B cell (primary cell): ENCODE measurements at places on chromosomes 11 and 22.
A peak's percentile ranks its signal among the peaks of the same experiment; 100 is the strongest.

DNA sequence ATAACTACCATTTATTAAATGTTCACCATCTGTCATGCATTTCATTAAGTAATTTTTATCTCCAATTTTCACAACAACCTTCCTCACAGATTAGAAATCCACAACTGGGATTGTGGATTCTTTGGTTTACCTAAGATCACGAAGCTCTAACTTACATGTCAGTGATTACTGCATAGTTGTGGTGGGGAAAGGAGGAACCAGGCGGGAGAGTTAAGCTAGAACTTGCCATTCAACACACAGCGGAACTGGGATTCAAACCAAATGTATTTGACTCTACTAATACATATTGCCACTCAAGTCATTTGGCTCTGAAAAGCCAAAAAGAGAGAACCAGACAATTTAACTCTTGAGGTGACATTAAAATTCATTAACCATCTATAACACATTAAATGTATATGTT lies 10.4 kb upstream of the LAYN start:
- H3K27me3 ChIP-seq = no peaks in the 10 kb centered on the region
- H3K27ac ChIP-seq = no peak overlapping the region
- DNase-seq = no peak
- H3K4me1 ChIP-seq = no peaks in the 10 kb centered on the region
- H3K4me3 ChIP-seq = no peak overlapping the region

DNA sequence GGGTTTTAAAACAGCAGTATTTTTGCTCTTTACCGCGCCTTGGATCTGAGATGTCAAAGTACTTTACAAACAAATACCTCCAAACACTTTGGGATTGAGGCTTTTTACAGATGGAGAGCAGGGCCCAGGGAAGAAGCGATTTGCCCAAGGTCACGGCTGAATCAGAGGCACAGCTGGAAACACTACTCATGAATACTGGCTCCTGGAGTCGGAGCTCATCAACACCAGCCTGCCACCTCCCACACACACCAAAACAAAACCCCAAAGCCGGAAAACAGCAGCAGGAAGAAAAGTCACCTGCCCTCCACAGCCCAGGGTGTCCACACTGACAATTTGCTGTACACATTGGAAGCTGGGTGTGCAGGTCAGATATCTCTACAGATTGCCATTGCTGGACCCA lies 339.4 kb downstream of the CADM1 start:
- no peak overlapping the region for H3K27ac ChIP-seq
- no peak overlapping the region for H3K4me3 ChIP-seq
- DNase-seq = no peak
- no peaks in the 10 kb centered on the region for H3K36me3 ChIP-seq
- no peaks in the 10 kb centered on the region for H3K4me1 ChIP-seq

- peaks cover 50% of the 10 kb centered on the region for H3K4me1 ChIP-seq
- H3K4me3 ChIP-seq = no peak overlapping the region
- H3K36me3 ChIP-seq = peaks cover 73% of the 10 kb centered on the region
- no peak for DNase-seq
Measured at GRCh38 chr11:83175815-83176214, 17.7 kb upstream of the ANKRD42 start.

DNA sequence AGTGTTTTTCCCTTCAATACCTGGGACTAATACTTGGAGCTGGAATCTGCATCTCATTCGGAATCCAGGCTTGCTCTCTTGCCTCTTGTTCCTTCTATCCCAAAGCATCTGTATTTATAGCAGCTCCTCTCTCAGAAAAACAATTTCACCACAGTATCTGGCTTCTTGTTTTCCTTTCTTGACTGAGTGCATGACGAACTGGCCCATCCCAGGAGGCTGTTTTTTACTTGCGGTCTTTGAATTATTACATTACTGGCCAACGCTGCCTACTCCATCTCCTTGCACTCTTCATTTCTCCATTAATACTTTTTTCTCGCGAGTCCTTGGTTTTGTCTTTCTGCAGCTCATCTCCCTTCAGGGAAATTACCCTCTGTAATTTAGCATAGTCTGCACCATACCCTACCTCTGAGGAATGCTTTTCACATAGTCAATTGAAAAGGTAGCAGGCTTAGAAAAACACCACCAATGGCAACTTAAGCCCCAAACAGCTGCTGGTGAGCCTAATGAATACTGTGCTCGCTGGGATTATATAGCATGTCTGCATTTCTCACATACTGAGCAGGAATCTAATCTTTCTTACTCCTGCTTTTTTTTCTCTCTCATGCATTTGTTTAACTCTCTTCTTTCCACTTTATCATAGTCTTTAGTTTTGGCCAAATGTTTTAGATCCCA lies 277.4 kb upstream of the SESN3 start:
- H3K27me3 ChIP-seq = no peaks in the 10 kb centered on the region
- DNase-seq = no peak
- H3K27ac ChIP-seq = no peak overlapping the region
- no peak overlapping the region for H3K4me3 ChIP-seq
- H3K36me3 ChIP-seq = no peaks in the 10 kb centered on the region

DNA sequence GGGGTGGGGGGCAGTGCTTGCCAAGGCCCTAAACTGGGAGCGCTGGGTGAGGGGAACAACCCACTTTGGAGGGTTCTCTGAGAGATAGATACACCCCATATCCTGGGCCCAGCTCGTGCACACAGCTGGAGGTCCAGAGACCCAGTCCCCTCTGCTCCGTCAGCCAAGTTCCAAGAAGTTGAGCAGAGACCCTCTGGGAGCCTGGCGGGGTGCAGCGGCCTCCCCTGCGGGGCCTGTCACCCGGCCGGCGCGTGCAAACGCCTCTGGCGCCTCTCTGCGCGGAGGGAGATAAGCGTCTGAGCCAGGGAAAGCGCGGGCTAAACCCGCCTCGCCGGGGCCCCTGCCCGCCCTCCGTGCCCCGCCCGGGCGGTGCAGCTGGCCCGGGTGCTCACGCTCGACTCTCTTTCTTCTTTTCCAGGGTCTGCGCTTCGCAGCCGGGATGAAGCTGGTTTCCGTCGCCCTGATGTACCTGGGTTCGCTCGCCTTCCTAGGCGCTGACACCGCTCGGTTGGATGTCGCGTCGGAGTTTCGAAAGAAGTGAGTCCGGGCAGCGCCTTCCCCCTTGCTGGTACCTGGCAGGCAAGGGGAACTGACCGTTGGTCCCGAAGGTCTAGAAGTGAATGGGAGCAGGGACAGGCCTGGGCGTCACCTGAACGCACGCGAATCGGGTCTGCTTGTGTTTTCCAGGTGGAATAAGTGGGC lies 540 bp downstream of the ADM start:
- H3K27me3 ChIP-seq = peaks cover 34% of the 10 kb centered on the region
- peaks cover 42% of the 10 kb centered on the region for H3K4me1 ChIP-seq
- peak; percentile 61 for DNase-seq
- H3K36me3 ChIP-seq = no peaks in the 10 kb centered on the region
- peak overlapping the region; percentile 57 for H3K4me3 ChIP-seq

- peaks cover 5% of the 10 kb centered on the region for H3K27me3 ChIP-seq
- DNase-seq = no peak
- H3K4me1 ChIP-seq = no peaks in the 10 kb centered on the region
- no peak overlapping the region for H3K27ac ChIP-seq
- H3K36me3 ChIP-seq = no peaks in the 10 kb centered on the region
Measured at GRCh38 chr11:129427376-129427775, 51.7 kb downstream of the BARX2 start.

- peaks cover 25% of the 10 kb centered on the region for H3K4me1 ChIP-seq
- no peaks in the 10 kb centered on the region for H3K36me3 ChIP-seq
- no peaks in the 10 kb centered on the region for H3K27me3 ChIP-seq
- peak overlapping the region; percentile 80 for H3K4me3 ChIP-seq
Measured at GRCh38 chr22:50581950-50582492, 628 bp downstream of the CHKB start.

GRCh38 chr22:43308060-43308830 lies 34.9 kb downstream of the SCUBE1 start:
- no peak overlapping the region for H3K4me3 ChIP-seq
- H3K27me3 ChIP-seq = no peaks in the 10 kb centered on the region
- no peaks in the 10 kb centered on the region for H3K4me1 ChIP-seq
- no peaks in the 10 kb centered on the region for H3K36me3 ChIP-seq

GRCh38 chr22:39277142-39277607 lies 32.4 kb upstream of the PDGFB start:
- H3K4me3 ChIP-seq = no peak overlapping the region
- H3K27me3 ChIP-seq = no peaks in the 10 kb centered on the region

DNA sequence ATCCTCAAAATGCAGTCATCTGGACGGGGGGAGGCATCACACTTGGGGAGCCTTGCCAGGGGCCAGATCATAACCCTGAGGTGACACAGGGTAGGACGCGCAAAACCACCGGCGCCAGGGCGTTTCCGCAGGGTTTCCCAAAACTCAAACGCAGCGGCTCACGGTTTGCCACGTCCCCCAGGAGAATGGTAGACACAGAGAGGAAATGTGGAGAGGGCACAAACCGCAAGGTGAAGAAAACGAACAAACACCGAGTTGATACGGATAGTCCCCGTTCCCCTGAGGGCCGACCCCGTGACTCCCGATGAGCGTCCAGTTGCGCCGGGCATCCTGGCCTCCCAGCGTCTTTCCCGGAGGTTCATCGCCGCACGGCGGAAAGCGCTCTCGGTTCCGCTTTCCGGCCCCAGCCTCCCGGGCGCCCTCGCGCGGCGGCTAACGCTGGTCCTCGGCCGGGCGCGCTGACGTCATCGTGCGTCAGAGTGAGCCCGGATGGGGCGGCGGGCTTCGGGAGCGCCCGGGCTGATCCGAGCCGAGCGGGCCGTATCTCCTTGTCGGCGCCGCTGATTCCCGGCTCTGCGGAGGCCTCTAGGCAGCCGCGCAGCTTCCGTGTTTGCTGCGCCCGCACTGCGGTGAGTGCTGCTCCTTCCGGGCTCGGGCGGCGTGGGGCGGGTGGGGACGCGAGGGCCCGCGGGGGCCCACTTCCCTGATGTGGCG lies at the start of gene BIRC2:
Gene BIRC2 (plus strand): TSS at position 467 of the 714 bp plus-strand sequence. CDS start 2,641 bp downstream, outside the sequence.
- H3K27me3 ChIP-seq = no peaks in the 10 kb centered on the region
- peaks cover 14% of the 10 kb centered on the region for H3K4me1 ChIP-seq
- H3K4me3 ChIP-seq = peak within 1 kb of the TSS; percentile 98
- DNase-seq = peak; percentile 98
- no peaks in the 10 kb centered on the region for H3K36me3 ChIP-seq

DNA sequence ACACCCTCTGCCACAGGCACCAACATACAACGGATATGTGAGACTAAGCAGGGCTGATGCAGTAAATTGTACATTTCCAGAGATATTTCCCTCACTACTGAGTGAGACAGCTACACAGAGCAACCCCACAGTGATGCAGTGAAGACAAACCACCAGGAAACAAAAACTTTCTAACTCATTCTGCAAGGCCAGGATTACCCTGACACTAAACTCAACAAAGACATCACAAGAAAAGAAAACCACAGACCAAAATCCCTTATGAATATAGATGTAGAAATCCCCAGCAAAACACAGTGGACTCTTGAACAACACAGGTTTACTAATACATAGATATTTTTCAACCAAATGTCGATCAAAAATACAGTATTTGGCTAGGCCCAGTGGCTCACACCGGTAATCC lies 1.5 kb upstream of the SLC7A4 start:
- no peaks in the 10 kb centered on the region for H3K36me3 ChIP-seq
- H3K27me3 ChIP-seq = no peaks in the 10 kb centered on the region
- DNase-seq = no peak
- H3K4me3 ChIP-seq = no peak overlapping the region

DNA sequence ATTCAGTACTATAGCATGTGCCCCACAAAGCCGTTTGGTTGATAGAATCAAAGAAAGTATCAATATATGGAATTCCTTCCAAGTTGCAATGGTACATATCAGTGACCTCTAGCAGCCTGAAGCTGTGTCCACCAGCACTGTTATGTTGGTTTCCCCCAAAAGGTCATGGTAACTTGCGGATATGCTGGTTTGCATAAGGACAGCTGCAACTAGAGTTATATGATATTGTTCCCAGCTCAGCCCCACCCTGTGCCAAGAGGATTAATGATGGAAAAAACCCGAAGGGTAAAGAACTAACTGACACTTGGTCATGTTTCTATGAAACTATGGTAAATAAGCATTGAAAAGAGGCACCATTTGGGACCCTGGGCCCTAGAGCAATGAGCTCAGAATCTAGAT lies 93.5 kb downstream of the PDHX start:
- H3K27ac ChIP-seq = no peak overlapping the region
- no peak overlapping the region for H3K4me3 ChIP-seq
- H3K4me1 ChIP-seq = peaks cover 36% of the 10 kb centered on the region
- H3K36me3 ChIP-seq = no peaks in the 10 kb centered on the region
- H3K27me3 ChIP-seq = no peaks in the 10 kb centered on the region
- DNase-seq = no peak

- no peak overlapping the region for H3K27ac ChIP-seq
- no peaks in the 10 kb centered on the region for H3K27me3 ChIP-seq
- no peaks in the 10 kb centered on the region for H3K36me3 ChIP-seq
- peaks cover 32% of the 10 kb centered on the region for H3K4me1 ChIP-seq
- no peak for DNase-seq
Measured at GRCh38 chr11:109973486-109973885, 119.7 kb upstream of the ZC3H12C start.

- H3K36me3 ChIP-seq = no peaks in the 10 kb centered on the region
- peaks cover 25% of the 10 kb centered on the region for H3K4me1 ChIP-seq
Measured at GRCh38 chr22:44042249-44043218, 18.4 kb downstream of the PARVB start.

- no peak overlapping the region for H3K27ac ChIP-seq
- H3K36me3 ChIP-seq = no peaks in the 10 kb centered on the region
- H3K4me3 ChIP-seq = peak overlapping the region; percentile 47
- DNase-seq = peak; percentile 50
- H3K27me3 ChIP-seq = peaks cover 28% of the 10 kb centered on the region
Measured at GRCh38 chr22:50305923-50306566, 1.4 kb downstream of the PLXNB2 start.
